Activated CD4-positive, alpha-beta T cell treated with anti-CD3 and anti-CD28 coated beads, Interleukin-2, amount 10 ng/mL, durations not matched to agents 7 days and 5 days (primary cell): ENCODE measurements at places on chromosomes 3 and 15.

- no peak for DNase-seq
Measured at GRCh38 chr15:90019611-90020010, 18.5 kb downstream of the ZNF710 start.

DNA sequence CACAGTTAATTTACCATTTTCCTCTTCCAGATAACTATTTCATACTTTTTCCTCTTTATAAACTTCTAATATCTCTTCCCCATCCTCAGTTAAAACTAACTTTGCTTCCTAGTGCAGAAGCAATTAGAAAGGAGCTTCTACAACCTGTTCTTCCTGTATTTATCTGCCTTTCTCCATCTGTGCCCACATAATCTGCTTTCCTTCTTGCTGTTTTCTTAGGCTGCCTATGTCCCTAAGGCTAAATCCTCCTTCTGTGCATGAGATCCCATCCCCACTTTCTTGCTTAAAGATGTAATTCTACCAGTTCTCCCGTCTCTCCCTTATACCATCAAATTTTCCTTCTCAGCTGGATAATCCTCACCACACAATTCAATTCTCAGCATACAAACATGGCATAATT lies 28.3 kb upstream of the HGD start:
- DNase-seq, result no peak

GRCh38 chr3:192212335-192212734 lies 515.0 kb downstream of the FGF12 start:
- DNase-seq, result no peak

DNA sequence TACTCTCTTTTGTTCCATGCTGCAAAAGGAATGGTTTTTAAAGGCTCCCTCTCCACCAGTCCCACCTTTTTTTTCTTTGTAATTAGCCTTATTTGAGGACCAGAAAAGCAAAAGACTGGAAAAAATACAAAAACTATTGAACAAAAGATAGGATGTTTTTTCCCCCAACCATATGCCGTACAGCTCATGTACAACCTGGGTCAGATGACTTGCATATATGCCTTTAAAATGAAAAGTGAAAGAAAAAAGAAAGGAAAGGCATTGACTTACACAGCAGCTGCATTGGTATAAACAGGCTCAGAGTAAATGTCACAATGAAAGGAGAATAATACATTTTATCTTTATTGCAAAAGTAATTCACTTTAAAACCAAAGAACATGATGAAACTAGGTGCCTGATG lies 69.5 kb upstream of the CMC1 start:
- DNase-seq, result peak; percentile 15

DNA sequence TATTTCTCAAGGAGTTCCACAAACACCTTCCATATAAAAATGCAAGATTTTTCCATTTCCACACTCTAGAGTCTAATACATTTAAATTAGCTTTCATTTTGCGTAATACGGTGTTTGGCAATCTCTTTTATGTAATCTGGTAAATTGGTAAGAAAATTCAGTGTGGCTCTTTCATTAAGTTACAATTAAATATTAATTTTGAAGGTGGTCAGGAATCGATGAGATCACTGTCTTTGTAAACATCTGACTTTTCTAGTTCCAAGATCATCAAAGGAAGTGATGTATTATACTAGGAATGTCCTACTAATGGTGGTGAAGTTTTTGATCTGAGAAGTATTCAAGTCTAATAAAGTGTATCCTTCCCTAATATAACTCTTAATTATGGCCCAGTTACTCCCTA lies 1.1 kb upstream of the UTS2B start:
- no peak for DNase-seq

- peak; percentile 10 for DNase-seq
Measured at GRCh38 chr3:20280257-20280656, 94.3 kb upstream of the SGO1 start.
